ENCODE measurements at places on chromosomes 5 and 9.

GRCh38 chr5:107518616-107519015 lies 152.1 kb downstream of the EFNA5 start:
- DNase-seq = no peak

- DNase-seq = no peak
These were observed 76.8 kb downstream of the ADAMTS2 start for GRCh38 chr5:179268399-179268952.

- no peak for DNase-seq
These were observed 136.5 kb downstream of the SNX18 start for GRCh38 chr5:54653956-54654614.

DNA sequence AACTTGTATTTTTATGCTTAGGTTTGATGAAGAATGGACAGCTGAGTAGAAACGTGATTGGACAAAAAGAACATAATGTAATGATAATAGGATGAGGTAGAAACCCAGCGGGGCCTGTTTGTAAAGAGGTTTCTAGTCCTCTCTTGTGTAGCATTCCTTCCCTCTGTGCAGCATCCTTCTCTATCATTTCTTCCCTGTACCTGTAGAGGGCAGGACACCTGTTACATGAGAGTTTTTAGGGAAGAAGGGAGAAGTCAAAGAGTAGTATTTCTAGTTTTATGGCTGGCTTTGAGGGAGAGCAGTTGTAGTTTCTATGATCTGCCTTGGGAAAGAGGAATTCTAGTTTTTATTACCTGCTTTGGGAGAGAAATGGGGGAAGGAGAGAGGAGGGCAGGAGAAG lies 162.1 kb upstream of the FST start:
- DNase-seq = no peak

DNA sequence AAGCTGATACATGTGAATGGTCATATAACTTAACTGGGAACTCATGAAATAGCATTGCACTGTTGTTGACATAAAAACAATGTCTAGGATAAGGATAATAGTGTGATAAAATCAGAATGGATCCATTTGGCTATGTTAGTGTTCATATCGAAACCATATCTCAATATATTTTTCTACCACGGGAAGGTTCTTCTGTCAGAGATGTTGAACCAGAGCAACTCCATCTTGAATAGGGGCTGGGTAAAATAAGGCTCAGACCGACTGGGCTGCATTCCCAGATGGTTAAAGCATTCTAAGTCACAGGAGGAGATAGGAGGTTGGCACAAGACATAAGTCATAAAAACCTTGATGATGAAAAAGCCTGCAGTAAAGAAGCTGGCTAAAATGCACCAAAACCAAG lies 56.3 kb downstream of the FNIP1 start:
- DNase-seq = no peak

DNA sequence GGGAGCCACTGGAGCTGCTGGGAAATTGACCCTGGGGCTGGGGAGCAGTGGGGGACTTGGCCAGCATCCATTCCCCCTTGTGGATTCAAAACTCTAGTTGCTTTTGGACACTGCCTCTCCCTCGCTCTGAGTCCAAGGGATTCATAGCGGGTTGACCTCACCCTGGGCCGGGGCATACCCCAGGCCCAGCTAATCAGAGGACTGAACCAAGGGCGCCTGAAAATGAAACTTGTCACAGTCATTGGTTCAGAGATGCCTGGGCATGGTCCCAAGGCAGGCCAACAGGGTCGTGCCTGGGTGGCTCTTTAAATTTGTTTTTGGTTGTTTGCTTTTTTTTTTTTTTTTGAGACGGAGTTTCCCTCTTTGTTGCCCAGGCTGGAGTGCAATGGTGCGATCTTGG lies 22.6 kb downstream of the STK10 start:
- no peak for DNase-seq

Data from right forelimb (tissue), 1 donor.